Dermis microvascular lymphatic vessel endothelial cell (primary cell): ENCODE measurements at places on chromosomes 2 and 18. TPM values are rescaled to one million over a fixed set of nuclear protein-coding genes. Genes with fewer than 3 reads are reported as not detected.

- DNase-seq = peak; percentile 50
Measured at GRCh38 chr2:206556357-206556949, 85.8 kb upstream of the FAM237A start.

GRCh38 chr2:16755442-16755841 lies 89.8 kb upstream of the CYRIA start:
- no peak for DNase-seq

The DOK6 gene
- 0.51 and 2.3 TPM in 2 replicates for total RNA-seq

The FHL2 gene
- total RNA-seq = 21.3 and 33.0 TPM in 2 replicates

The FZD7 gene
- total RNA-seq = under 0.01 and 0.13 TPM in 2 replicates

The C18orf54 gene
- 4.2 and 6.9 TPM in 2 replicates for total RNA-seq
